T-helper 17 cell (primary cell): ENCODE measurements at places on chromosomes 1 and 21.

GRCh38 chr1:165828669-165829329, 1.4 kb downstream of the UCK2 start:
- no peak for DNase-seq

- no peak for DNase-seq
Measured at GRCh38 chr21:38804789-38805327, 871 bp upstream of the ETS2 start.

DNA sequence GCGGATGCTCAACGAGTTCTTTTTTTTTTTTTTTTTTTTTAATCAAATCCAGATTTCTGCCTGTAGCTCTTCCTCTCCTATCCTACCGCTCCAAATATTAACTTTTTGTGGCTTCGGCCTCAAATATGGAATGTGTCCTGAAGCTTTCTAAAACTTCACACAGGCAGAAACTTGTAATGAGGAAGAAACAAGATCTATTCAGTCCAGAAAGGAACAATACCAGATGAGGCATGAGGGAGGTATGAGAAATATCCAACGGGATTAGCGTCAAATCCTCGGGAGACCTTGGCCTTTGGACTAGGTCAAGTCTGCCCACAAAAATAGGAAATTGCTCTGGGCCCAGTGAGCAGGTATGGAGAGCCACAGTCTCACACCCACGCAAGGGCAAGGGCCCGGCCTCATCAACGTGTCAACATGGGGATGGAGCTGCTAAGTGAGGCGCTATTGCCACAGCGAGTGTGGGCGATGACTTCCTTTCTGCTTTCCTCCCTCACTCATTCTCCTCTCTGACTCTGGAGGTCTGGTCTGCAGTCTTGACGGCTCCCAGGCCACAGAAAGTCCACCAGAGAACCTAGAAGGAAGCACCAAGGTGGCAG, 66.6 kb downstream of the BCAR3 start:
- no peak for DNase-seq

DNA sequence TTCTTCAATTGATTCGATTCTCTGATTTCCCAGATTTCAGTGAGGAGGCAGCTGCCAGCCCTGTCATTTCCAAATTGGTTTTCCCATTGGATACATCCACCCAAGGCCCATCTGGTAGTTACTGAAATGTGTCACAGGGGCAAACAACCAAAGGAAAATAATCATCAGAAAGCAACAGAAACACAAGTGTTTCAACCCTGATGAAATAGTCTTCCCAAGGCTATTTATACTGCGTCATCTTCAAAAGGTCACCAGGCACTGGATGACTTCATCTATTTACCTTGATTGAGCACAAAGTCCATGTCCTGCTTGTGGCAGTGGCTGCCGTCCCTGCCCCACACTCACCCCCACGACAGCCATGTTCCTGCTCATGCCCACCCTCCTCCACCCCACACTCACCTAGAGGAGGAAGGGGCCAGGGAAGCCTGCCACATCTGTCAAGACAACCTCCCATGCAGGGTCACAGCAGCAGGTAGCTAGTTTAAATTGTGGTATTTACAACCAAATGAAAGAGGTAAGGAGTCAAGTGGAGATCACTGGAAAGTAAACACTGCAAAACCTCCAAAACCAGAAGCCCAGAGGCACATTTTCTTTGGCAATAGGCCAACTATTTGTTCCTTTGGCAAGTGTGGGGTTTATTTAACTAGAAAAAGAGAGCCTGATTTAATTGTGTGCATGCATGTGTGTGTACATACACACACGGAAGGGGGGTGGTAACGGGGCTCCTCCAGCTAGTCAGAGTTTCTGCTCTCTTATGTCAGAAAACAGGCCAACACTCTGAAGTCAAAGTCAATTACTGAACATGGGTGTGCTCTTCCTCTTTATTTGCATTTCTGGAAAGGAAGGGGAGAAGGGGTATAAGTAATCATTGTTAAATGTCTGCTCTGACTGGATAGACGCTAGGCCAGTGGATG, 49.5 kb upstream of the RAB4A start:
- DNase-seq = no peak

GRCh38 chr1:39952359-39953110, 2.4 kb upstream of the MFSD2A start:
- no peak for DNase-seq

DNA sequence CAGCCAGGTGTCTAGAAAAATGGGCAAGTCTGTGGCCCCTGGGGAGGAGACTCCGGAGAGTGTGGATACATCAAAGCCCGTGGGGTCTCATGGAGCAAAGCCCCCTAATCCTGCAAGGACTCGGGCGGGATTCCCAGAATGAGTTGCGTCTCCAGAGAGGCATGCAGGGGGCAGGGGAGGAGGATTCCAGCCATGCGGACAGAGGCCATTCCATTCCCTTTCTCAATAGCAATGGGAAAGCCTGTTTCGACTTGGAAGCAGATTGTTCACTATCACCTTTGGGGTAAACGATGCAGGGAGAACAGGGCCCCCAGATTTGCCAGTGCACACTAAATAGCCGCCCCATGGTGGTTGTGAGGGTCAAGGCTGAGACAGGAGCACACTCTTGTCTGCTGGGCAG, 15.4 kb upstream of the PRDM15 start:
- DNase-seq = no peak

- no peak for DNase-seq
Measured at GRCh38 chr1:118154220-118154619, 30.8 kb downstream of the SPAG17 start.

GRCh38 chr1:21669258-21670058, at the start of gene RAP1GAP:
Gene RAP1GAP, minus strand, starts transcription at chr1:21669357. Its CDS starts 49,325 bp downstream, at chr1:21620032.
- peak; percentile 21 for DNase-seq

GRCh38 chr1:63000508-63000907, 216.6 kb downstream of the ATG4C start:
- DNase-seq = no peak

GRCh38 chr1:106907795-106908194, 148.7 kb upstream of the PRMT6 start:
- no peak for DNase-seq

DNA sequence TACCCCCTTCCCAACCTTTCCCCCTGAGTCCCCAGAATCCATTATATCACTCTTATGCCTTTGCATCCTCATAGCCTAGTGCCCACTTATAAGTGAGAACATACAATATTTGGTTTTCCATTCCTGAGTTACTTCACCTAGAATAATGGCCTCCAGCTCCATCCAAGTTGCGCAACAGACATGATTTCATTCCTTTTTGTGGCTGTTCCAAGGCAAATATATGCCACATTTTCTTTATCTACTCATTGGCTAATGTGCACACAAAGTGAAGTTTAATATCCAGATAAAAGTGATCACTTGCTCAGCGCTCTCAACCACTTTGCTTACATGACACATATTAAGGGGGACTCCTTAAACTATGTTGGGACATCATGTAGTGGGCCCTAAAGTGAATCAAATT, 72.4 kb upstream of the TIAM1 start:
- no peak for DNase-seq

DNA sequence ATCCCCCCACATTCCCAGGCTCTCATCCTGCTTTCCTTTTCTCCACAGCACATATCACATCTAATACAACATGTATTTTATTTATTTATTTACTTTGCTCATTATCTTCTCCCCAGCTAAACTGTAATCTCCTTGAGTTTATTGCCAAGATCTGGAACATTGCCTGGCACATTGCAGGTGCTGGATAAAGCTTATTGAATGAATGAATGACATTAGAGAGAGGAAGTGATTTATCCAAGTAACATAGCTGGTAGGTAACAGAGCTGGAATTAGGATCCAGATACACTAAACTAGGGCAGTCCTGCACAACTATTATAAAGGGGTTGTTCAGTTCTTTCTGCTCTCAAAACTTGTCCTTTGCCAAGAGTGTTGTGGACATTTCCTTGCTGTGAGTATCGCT, 8.6 kb upstream of the PTAFR start:
- no peak for DNase-seq

- no peak for DNase-seq
Measured at GRCh38 chr1:226625832-226626576, 77.4 kb downstream of the STUM start.

DNA sequence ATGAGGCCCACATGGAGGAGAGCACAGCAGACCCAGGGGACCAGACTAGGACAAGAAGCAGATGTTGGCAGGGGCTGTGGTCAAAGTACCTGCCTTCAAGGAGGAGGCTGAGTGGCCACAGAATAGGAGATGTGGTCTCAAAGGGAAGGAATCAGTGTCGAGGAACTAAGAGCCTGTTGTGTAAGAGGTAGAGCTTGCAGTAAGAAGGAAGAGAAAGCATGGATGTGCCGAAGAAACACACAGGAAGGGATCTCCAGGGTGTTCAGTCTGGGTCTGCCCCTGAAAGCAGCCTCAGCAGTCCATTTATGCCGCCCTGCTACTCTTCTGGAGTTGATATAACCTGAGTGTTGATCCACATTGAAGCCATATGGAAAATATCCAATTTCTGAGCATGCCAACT, 83.9 kb downstream of the NID1 start:
- no peak for DNase-seq

DNA sequence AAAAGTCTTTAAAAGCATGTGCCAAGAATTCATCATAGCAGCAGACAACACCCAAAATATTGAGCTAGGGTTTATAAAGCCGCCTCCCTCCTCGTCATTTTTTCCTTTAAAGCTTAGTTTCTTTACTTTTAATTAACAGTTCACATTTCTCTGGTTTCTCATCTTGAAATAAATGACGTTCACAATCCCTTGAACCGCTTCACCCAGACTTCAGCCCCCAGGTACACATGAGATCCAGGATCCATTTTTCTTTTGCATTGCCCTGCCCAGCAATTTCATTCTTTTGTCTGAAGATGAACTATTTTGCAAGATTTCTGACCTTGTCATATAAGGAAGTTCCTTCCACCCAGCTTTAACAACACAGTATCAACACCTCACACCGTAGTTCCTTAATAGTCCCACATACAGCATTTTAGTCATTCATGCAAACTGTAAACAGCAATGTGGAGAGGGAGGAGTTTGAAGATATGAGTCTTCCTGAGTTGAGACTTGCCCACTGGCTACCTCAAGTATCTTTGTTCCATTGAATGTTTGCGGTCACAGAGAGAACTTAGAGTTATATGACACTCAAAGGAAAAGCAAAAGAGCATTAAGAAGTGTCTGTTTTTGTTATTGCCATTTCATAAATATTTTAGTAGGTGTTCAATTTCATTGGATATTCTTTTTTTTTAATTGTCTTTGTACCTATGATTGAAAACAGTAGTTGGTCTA, 35.3 kb upstream of the CACYBP start:
- DNase-seq = no peak

- no peak for DNase-seq
Measured at GRCh38 chr1:153623101-153623500, 4.2 kb downstream of the S100A13 start.

- DNase-seq = no peak
Measured at GRCh38 chr21:34255073-34255472, 108.7 kb upstream of the KCNE2 start.

GRCh38 chr1:48644905-48645605, 131.6 kb downstream of the BEND5 start:
- DNase-seq = no peak

DNA sequence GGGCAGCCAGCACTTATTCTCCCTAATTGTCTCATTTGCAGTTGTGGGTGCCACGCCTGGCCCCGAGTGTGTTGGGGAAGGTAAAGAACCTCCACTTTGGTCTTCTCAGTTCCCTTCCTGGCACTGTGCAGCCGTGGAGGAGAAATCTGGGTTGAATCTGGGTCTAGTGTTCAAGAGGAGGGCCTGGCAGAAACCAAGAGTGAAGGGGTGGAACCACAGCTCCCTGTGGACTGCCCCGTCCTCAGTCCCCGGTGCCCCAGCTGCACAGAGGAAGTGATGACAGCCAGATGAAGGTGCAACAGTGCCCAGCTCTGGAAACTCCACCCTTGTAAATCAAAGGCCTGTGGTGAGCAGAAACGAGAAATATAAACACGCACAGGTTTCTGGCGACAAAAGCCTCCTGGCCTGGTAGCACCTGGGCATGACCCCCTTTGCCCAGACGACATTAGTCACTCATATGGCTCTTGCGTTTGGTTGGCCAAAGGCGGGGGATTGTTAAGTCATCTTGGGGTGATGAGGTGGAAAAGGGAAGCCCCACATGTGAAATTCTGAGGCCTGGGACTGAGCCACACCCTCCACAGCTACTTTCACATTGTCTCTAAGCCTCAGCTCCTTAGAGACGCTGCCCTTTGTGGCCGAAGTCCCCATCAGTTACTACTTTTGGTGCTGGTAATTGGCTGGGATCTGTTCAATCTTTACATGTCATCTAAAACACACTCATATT, 4.2 kb upstream of the ECE1 start:
- DNase-seq = peak; percentile 85

GRCh38 chr1:41427122-41427913, 57.2 kb downstream of the EDN2 start:
- DNase-seq = no peak

DNA sequence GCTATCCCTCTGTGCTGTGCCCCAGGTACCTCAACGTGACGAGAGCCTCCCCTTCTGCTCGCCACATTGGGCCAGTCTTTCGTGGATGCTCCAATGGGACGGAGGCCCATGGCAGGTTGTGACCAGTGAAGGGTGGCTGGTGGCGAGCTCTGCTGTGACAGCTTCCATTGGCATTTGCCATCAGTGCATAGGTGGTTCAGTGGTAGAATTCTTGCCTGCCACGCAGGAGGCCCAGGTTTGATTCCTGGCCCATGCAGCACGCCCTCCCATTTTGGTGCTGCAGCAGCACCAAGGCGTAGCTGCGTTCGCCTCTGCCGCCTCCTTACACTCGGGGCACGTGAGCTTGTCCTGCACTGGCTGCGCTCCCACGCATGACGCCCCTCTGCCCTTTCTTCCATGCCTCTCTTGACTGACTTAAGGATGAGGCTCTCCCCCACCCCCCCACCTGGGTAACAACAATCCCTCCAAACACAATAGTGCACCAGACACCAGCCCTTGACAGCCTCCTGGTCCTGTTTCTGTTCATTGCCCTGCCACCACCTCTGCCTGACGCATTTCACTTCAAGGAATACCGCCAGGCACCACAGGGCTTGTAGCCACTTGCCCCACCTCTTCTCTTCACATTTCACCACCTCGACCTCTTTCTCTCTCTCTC, 24.7 kb upstream of the FCGR2A start:
- no peak for DNase-seq

GRCh38 chr1:233090746-233091494, 140.5 kb downstream of the NTPCR start:
- no peak for DNase-seq

- DNase-seq = no peak
Measured at GRCh38 chr1:21012937-21013336, 163.8 kb downstream of the EIF4G3 start.

DNA sequence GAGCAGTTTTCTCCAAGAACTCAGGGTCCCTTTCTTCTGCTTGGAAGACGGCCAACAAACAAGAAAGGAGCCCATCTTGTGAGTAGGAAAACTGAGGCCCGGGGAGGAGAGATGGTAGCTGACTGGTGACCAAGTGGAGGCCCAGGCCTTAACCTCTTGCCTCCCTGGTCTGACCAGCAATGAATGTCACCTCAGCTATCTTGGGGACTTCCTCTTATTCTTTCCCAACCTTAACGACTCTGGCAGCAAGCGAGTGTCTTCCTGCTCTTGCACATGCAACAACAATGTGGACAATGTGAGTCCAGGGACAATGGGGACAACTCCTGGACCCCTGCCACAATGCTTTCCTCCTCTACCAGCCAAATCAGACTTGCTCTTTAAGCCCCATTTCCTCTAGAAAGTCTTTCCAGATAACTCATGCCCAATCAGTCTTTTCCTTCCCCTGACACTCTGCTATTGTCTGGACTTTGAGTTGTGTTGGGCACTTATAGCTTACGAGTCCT, 12.6 kb downstream of the HSPG2 start:
- DNase-seq = no peak

- no peak for DNase-seq
Measured at GRCh38 chr1:17984583-17984982, 123.0 kb upstream of the IGSF21 start.
